ENCODE measurements at places on chromosomes 1 and 21.

DNA sequence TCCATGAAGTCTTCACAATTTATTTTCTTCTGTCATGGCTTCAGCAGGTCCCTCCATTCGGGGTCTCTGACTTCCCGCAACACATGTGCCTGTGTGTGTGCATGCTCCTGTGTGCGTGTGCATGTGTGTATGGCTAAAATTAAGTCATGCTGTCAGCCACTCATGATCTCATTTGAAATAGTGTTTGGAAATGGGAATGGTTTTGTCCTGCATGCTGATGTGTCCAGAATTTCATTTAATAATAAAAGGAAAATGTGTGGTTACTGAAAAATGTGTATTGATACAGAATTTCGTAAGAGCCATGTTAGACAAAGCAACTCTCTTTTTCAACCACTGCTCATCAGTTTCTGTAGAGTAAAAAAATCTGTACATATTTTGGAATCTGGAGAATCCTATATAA is 123.8 kb upstream of the PRDX6 start:
- no peak for DNase-seq

DNA sequence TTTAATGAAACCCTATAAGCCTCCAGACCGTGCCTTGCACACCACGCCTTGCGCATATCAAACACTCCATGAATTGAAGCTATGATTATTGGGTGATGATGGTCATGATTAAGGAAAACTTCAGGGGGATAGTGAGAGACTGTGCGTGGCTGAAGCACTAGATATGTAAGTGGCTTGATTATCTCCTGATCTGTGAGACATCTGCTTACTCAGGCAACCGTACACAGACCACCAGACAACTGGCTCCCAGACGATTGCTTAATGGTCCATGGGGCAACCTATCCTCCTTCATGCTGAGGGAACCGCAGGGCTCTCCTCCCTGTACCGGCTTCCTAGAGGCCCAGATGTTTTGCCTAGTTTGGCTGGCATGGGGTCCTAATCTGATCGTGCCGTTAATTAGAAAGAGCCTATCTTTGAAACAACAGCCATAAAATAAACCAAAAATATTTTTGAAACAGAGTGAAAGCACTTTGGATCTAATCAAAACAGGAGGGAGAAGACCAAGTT is 51.6 kb downstream of the IRF2BP2 start:
- DNase-seq, result no peak

- DNase-seq, result no peak
Observed at GRCh38 chr1:182716740-182717720, 32.6 kb upstream of the RGS8 start.

GRCh38 chr1:202968895-202969295 is 1.8 kb upstream of the CYB5R1 start:
- DNase-seq, result peak; percentile 37

DNA sequence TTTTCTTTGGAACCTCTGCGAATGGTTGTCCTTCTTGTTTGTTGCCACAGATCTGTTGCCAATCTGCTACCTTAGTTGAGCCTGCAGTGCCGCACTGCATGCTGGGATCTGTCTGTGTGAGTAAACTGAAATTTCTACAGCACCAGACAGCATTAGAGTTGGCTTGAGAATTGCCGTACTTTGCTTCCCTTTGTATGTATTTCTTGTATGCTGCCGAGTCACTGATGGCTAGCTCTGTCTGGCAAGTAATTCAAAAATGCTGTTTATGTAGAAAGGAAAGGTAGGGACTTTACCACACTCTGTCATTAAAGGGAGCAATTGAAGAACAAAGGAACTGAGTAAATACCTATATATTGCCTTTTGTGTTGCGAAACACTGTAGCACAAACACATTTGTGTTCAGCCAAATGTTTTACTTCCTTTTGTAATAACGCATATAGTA is 857.4 kb downstream of the USP25 start:
- no peak for DNase-seq

GRCh38 chr1:78229344-78229743 is 183.6 kb downstream of the GIPC2 start:
- no peak for DNase-seq

DNA sequence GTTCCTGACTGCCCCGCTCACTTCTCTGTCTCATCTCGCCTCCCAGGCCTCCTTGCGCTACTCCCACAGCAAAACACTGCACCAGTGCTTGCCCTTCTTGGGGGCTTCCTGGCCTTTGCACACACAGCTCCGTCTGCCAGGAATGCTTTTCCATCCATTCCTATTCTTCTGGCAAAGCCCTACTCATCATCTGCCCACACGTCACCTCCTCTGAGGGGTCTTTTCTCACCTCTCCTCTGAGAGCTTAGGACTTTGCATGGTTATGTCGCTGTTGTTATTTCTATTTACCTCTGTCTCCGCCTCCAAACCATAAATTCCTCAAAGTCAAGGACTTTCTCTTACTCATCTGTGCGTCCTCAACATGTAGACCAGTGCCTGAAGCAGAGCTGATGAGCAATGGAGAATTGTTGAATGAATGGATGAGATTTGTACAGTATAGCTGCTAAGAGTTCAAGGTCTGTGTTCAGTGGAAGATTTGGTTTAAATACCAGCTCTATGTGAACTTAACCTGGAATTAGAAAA is 26.4 kb upstream of the BTG2 start:
- no peak for DNase-seq

- DNase-seq, result no peak
Observed at GRCh38 chr1:106584676-106585075, 471.8 kb upstream of the PRMT6 start.

DNA sequence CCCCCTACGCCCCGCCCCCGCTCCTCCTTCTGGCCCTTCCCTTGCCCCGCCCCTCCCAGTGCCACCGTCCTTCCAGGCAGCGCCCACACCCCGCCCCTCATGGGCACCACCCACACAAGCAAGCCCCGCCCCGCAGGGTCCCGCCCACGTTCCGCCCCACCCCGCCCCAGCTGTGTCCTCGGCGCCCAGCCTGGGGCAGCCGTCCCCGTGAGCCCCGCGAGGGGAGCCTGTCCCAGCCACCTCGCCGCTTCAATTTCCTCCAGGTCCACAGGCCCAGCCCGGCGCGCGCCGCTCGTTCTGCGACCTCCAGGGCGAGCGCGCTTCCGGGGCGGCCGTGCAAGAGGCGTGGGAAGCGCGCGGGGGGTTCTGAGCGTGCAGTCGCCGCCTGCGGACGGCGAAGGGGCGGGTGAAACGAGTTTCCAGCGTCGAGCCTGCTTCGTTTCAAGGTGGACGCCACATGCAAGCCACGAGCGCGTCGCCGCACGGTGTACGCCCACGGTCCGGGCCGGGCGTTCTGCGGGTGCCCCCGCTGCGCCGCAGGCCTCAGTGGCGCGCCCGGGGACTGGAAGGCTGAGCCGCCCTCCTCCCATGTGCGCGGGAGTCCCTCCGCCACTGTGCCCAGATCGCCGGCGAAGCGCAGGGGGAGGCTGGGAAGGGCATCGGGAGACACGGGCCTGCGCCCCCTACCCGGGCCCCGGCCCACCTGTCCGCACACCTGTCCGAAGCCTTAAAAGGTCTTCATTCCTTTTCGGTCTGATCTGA is 10.8 kb upstream of the FAAP20 start:
- peak; percentile 94 for DNase-seq

Measured in stimulated activated CD8-positive, alpha-beta memory T cell treated with anti-CD3 and anti-CD28 coated beads, Interleukin-4, amount 100 ng/mL, for 48 hours (primary cell).